Tibial artery (tissue), 4 donors: ENCODE measurements at places on chromosomes 7 and 10.

GRCh38 chr10:70970830-70971229 is 82.5 kb upstream of the PCBD1 start:
- H3K27me3 ChIP-seq = no peaks in the 10 kb centered on the region
- no peak overlapping the region for H3K27ac ChIP-seq
- no peak overlapping the region for H3K4me3 ChIP-seq
- DNase-seq = no peak

- no peak for DNase-seq
- no peak overlapping the region for H3K27ac ChIP-seq
- no peak overlapping the region for H3K4me3 ChIP-seq
- H3K27me3 ChIP-seq = no peaks in the 10 kb centered on the region
- H3K36me3 ChIP-seq = no peaks in the 10 kb centered on the region
These were observed 341.5 kb upstream of the NPVF start for GRCh38 chr7:25569765-25570164.

DNA sequence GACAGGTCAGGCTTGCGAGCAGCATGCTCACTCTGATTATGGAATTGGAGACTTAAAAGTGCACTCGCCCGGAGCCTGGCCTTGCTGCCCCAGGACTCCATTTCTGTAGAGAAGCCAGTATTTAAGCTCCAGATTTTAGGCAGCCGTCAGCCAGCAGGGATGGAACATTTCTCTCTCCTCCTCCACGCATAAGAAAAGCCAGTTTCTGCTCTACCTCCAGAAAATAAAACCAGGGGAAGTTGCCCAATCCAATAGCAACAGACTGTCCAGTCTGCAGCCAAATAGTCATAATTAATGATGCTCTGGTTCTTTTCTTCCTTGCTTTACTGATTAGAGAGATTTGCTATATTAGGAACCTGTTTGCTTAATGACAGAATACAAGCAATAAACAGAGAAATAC is 203.2 kb downstream of the GFRA1 start:
- H3K4me1 ChIP-seq = no peaks in the 10 kb centered on the region
- no peak overlapping the region for H3K4me3 ChIP-seq
- H3K27me3 ChIP-seq = no peaks in the 10 kb centered on the region
- no peaks in the 10 kb centered on the region for H3K36me3 ChIP-seq
- DNase-seq = no peak

GRCh38 chr7:24498439-24498838 is 74.8 kb upstream of the PALS2 start:
- H3K4me3 ChIP-seq = no peak overlapping the region
- no peaks in the 10 kb centered on the region for H3K27me3 ChIP-seq
- H3K36me3 ChIP-seq = no peaks in the 10 kb centered on the region
- no peak for DNase-seq
- H3K4me1 ChIP-seq = peaks cover 4% of the 10 kb centered on the region
- no peak overlapping the region for H3K27ac ChIP-seq

DNA sequence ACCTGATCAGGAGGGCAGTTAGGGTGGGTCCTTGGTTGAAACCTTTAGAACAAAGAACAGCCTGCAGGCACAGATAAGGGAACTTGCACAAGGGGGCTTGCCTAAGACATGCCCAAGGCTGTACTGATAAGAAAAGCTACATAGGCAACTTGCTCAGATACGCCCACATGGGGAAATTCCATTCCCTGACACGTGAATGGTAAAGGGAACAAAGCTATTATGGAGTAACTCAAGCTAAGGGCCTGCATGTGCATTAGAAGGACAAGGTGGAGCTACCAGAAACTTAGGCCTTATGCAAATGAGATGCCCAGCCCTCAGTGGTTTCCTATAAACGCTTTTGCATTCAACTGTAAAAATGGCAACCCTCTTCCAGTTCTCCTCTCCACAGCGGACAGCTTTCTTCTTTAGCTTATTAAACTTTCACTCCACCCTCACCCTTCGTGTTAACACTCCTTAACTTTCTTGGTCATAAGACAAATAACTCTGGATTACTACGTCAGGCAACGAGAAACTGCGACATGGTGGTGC is 1192.1 kb upstream of the CELF2 start:
- no peak overlapping the region for H3K27ac ChIP-seq
- H3K27me3 ChIP-seq = no peaks in the 10 kb centered on the region
- no peak for DNase-seq
- H3K4me1 ChIP-seq = no peaks in the 10 kb centered on the region
- H3K36me3 ChIP-seq = no peaks in the 10 kb centered on the region

GRCh38 chr10:118732245-118733165 is 22.3 kb downstream of the CACUL1 start:
- H3K27me3 ChIP-seq = no peaks in the 10 kb centered on the region
- H3K4me1 ChIP-seq = no peaks in the 10 kb centered on the region
- H3K27ac ChIP-seq = no peak overlapping the region
- no peaks in the 10 kb centered on the region for H3K36me3 ChIP-seq

DNA sequence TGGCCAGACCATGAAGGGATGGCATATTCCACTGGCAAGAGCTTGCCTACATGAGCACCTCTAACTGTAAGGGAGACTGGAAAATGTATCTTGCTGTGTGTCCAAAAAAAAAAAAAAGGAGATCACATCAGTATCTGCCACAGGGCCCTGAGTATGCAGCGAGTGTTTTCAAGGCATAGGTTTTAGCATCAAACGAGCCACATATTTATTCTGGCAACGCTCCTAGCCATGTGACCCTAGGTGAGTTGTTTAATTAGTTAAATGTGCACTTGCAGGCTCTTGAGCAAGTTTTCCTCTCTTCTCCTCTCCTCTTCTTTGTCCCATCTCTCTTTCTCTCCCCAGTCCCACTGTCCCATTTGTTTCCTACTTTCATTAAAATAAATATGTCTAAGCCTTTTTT is 428.7 kb upstream of the AKR1E2 start:
- H3K27ac ChIP-seq = no peak overlapping the region
- no peaks in the 10 kb centered on the region for H3K4me1 ChIP-seq
- H3K27me3 ChIP-seq = no peaks in the 10 kb centered on the region
- no peaks in the 10 kb centered on the region for H3K36me3 ChIP-seq
- no peak overlapping the region for H3K4me3 ChIP-seq
- DNase-seq = no peak

DNA sequence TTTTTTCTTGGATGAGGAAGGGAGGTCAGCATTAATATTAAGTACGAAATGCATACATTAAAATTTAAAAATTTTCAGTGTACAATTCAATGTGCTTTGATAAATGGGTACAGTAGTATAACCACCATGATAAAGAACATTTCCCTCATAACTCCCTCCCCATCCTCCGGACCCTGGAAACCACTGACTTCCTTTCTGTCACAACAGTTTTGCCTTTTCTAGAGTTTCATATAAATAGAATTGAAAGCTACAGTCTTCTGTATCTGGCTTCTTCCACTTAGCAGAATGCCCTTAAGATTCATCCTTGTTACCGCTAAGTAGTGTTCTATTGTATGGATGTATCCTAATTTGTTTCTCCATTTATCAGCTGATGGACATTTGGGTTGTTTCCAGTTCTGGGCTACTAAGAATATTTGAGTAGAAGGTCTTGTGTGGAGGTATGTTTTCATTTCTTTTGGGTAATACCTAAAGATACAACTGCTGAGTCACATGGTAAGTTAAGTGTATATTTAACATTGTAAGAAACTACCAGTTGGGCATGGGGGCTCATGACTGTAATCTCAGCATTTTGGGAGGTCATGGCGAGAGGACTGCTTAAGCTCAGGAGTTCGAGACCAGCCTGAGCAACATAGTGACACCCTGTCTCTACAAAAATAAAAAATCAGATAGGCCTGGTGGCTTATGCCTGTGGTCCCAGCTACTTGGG is 30.8 kb downstream of the ABI1 start:
- no peak overlapping the region for H3K27ac ChIP-seq
- no peaks in the 10 kb centered on the region for H3K4me1 ChIP-seq
- no peaks in the 10 kb centered on the region for H3K27me3 ChIP-seq
